CD4-positive, alpha-beta T cell treated with Interleukin-17A for 4 hours (primary cell): ENCODE measurements at places on chromosomes 3 and 15.
A peak's percentile ranks its signal among the peaks of the same experiment; 100 is the strongest.

DNA sequence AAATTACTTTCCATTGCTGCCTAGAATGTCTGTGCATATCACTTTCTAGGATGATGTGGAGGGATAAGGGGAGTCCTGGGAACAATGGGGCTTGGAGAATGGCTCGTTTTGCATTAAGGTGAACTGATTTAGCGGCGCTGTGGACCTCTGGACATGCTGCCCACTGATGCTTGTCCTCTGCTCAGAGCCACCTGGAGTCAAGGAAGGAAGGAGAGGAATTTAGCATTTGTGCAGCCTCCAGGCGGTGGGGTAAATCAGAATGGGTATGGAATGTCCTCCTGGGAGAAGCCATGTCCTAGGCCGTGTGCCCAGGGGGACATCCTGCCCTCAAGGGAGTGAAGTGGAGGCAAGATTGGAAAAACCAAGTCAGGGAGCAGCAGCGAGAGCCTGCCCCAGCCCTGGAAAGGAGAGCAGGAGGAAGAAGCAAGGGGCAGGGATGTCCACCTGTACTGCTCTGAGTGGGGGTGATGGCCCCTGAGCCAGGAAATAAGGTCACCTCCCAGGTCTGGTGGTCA is 37.8 kb downstream of the KY start:
- no peak for DNase-seq

- no peak for DNase-seq
Observed at GRCh38 chr3:195224980-195225580, 45.9 kb downstream of the XXYLT1 start.

GRCh38 chr15:75349851-75350588 is 3.2 kb downstream of the NEIL1 start:
- DNase-seq, result peak; percentile 64

GRCh38 chr3:182238126-182238525 is 526.4 kb downstream of the SOX2 start:
- DNase-seq, result no peak

- DNase-seq, result no peak
Observed at GRCh38 chr3:175746308-175746707, 887.2 kb downstream of the NAALADL2 start.

- no peak for DNase-seq
Observed at GRCh38 chr15:37107744-37108380, 7.5 kb upstream of the MEIS2 start.

DNA sequence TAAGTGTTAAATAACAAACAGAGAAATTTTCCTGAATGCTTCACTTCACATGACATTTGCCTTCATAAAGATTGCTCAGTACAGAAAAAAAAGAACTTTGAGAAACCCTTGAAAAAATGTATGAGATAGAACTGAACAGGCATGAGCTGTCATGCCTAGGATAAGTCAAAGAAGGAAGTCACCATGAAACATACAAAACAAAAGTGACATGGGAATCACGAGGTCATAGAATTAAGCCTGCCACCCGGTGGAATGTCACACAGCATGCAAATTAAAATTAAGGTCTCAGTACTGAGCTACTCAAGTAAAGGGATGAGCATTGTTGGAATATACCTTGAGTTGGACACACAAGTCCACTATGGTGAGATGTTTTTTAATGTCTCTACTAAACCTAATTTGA is 652.5 kb upstream of the NECTIN3 start:
- no peak for DNase-seq

DNA sequence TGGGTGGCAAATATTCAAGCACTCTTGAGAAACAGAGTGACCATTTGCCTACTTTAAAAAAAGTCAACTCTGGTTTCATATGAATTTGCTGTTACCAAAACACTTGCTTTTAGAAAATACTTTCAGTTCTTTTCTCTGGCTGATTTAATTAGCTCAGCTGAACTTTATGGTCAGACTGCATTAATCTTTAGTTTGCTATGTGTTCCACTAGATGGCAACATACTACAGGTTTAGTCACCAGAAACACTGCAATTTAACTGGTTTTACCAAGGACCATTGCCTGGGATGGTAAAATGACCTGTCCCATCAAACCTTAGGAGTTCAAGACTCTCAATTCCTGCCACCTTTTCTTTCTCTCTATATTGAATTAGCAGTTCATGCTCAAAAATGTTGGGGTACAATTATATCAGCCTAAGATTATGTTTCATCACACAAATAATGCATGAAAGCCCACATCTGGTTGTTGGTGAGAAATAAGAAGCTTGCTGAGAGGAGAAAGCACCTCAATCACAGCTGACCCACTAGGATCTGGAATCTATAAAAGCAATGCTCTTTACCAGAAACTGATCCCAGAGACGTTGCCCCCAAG is 14.2 kb downstream of the EIF4E3 start:
- no peak for DNase-seq

DNA sequence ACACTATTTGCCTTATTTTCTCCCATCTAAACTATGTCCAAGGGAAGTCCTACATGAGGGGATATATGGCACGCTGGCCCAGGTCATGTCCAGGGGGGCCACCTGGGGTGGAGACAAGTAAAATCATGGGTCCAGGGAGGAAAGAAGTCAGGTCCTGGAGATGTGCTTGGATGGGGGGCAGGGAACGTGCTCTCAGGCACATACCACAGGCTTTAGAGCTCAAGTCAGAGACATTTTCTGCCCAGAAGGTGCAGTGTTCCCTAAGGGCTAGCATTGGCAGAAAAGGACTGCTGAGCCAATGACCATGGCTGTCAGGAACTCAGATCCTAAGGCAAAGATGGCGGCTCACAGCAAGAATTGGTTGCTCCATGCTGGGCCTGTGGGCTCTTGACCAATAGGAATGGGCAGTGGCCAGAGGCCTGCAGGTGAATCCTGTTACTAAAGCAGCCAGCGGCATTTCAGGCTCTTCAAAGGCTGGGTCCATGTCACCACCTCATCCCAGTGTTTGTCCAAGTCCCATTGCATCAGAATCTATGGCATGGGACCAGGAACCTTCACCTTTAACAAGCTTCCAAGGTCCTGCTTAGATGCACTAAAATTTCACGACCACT is 175.0 kb downstream of the RPLP1 start:
- no peak for DNase-seq

GRCh38 chr3:138197058-138197457 is 10.0 kb downstream of the ARMC8 start:
- no peak for DNase-seq

- no peak for DNase-seq
Observed at GRCh38 chr3:8451696-8452095, 49.9 kb upstream of the LMCD1 start.

DNA sequence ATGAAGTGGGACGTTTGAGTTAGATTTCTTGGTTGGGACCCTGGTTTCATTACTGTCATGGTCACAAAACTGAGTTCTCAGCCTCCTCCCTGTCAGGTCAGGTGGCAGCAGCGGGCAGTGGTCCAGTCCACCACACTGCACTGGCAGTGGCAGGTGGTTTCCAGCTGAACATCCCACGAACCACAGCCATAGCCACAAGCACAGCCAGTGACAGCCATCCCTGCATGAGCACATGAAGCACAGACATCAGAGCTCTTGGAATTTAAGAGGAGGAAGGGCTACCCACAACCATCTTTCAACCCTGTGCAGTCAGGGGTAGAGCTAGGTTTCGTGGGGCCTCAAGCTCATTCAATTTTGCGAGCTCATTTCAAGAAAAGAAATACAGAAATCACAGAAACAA is 1.5 kb downstream of the RETNLB start:
- no peak for DNase-seq

DNA sequence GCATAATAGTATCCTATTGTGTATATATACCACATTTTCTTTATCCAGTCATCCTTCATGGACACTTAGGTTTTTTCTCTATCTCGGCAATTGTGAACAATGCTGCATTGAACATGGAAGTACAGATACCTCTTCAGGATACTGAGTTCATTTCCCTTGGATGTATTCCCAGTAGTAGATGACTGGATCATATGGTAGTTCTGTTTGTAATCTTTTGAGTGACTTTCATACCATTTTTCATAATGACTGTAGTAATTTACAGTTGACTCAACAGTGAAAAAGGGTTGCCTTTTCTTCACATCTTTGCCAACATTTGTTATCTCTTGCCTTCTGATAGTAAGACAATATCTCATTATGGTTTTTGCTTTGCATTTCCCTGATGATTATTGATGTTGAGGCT is 21.8 kb downstream of the MYH15 start:
- no peak for DNase-seq

- no peak for DNase-seq
Observed at GRCh38 chr3:81161100-81161499, 600.3 kb downstream of the GBE1 start.

DNA sequence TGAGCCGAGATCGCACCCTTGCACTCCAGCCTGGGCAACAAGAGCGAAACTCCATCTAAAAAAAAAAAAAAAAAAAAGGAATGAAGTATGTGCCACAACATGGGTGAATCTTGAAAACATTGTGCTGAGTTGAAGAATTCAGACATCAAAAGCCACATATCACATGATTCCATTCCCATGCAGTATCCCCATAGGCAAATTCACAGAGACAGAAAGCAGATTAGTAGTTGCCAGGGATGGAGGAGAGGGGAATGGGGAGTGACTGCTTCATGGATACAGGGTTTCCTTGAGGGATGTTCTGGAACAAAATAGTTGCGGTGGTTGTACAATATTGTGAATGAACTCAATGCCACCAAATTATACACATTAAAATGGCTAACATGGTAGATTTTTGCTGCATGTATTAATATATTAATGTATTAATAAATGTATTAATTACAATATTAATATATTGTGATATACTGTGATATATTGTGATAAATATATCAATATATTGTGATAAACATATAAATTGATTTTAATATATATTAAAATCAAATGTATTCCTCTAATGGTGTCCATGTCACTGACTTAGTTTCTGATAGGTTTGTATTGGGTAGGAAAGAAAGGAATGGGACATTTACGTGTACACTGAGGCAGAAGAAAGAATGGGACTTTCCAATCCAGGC is 34.9 kb downstream of the SMAD3 start:
- no peak for DNase-seq

DNA sequence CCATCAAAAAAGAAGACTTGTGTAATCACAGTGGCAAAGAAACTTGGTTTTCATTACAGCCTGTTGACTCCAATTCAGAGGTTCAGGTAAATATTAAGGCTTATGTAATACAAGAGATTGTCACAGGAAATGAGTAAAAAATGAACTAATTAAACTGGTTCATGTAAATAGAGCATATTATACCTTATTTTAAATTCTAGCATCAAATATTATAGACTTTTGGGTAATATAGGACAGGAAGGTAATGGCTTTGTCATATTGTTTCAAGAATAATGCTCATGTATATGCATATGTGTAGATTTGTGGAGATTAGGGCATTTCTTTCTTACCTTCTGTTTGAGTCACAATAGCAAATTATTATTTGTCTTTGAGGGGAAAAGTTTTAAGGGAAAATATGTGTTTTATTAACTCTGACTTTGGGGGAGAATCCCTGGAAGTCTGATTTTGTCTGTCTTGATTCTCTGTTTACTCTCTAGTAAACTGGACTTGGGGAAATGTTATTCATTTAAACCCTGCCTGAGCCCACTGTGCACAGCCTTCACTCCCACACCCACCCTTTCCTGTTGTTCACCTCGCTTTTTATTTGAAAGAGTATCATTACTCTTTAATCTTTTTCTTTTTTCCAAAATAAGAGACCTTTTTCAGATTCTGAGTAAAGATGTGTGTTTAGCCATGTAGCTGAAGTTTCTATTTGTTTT is 43.0 kb downstream of the RASA2 start:
- DNase-seq, result peak; percentile 32

DNA sequence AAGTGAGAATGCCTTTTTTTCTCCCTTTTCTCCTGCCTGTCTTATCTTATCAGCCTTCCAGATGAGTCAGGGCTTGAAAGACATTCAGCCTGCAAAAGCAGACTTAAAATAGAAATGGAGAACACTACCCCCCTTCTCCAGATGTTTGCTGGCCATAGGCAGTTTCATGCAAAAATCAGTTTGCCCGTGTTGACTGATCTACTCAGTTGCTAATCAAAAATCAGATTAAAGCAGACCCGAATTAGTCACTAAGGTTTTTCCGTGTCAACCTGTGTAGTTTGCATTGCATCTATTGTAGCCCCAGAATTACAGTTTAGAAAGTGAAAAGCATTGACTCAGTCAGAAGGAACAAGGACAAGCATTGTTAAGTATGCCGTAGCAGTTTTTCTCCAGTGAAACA is 56.2 kb downstream of the IL5RA start:
- DNase-seq, result no peak

DNA sequence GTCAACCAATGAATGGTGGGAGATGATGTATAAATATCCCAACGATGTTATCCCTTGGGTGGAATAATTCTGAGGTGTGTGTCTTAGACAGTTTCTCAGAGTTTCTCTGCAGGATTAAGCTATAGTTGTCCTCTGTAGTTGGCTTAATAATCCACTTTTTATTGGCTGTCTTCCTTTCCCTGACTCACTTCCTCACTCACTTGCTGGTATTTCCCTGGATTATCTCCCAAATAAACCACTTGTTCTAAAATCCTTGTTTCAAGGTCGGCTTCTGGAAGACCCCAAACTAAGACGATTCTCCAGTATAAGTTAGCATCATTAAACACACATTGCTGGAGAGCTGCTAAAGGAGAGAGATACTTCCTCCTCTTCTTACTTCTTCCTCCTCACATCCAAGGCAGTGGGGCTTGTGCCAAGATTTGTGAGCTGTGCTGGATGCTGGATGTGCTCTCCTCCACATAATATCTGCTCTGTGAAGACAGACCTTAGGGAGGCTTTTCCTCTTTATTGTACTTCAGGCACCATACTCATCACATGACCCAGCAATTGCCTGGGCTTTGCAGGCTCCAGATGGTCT is 22.5 kb upstream of the ROPN1 start:
- no peak for DNase-seq

DNA sequence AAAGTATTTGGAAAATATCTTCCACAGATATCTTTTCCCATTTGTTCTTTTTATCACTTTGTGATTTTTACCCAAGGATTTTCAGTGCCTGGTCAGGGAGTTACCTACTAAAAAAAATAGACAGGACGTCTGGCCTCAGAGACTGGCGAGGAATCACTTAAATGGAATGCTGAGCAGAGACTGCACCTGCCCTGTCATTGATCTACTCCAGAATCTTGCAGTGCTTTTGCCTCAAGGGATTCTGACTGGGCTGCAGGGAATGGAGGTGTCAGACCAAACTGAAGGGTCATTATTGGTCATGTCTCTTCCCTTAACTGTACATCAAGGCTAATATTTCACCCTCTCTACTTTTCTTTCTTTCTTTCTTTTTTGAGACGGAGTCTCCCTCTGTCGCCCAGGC is 12.1 kb upstream of the RYR3 start:
- DNase-seq, result no peak

- DNase-seq, result no peak
Observed at GRCh38 chr3:128152419-128153155, 694 bp upstream of the EEFSEC start.

GRCh38 chr15:79978655-79979514 is 7.9 kb upstream of the BCL2A1 start:
- no peak for DNase-seq

DNA sequence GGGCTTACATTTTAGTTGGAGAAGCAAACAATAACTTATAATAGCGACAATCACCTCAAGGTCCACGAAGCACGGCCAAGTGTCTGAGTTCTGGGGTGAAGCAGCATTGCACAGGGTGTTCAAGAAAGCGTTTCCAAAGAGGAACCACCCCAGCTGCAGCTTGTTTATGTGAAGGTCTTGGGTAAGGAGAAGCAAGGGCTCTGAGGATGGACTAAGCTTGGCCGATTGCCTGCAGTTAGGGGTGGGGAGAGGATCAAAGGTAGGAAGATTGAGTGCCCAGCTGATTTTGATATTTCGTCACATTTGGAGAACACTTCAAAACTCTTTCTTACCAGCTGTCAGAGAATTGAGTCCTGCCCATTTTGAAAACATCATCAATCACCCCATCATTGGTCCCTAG is 321.6 kb upstream of the DNAJC19 start:
- DNase-seq, result no peak

- DNase-seq, result no peak
Observed at GRCh38 chr3:177890359-177890683, 645.9 kb upstream of the KCNMB2 start.
